Suppressor macrophage treated with lipopolysaccharide for 1 hour (primary cell): ENCODE measurements at places on chromosomes 3 and 15.

DNA sequence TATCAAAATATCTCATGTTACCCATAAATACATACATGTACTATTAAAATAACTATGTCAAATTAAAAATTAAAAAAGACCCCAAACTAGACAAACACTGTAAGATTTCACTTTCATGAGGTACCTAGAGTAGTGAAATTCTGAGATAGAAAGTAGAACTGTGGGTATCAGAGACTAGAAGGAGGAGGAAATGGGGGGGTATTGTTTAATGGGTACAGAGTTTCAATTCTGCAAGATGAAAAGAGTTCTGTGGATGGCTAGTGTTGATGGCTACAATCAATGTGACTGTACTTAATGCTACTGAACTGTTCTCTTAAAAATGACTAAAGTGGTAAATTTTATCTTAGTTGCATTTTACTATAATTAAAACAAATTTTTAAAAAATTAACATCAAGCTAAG is 36.6 kb downstream of the RFX7 start:
- no peak for DNase-seq

GRCh38 chr3:138297059-138297607 is 32.5 kb downstream of the NME9 start:
- DNase-seq = no peak

GRCh38 chr3:27134171-27134796 is 234.9 kb downstream of the NEK10 start:
- DNase-seq = peak; percentile 74

GRCh38 chr3:127911421-127911931 is 3.6 kb upstream of the KBTBD12 start:
- DNase-seq = no peak

DNA sequence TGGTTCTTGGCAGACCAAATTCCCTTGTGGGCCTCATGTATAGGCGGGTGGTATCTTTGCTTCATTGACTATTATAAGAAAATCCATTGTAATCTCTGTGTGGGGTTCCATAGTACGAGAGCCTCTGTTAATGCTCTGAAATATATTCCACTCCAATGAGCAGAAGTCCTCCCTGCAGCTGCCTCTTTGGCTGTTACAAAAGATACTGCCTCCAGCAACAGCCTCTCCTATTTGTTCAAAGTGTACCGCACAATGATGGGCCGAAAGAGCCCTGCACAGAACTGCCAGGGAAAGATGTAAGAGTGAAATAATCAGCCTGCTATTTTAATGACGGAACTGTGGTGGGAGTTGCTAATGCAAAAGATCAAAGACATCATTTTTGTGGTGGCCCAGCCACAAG is 48.9 kb downstream of the GRK7 start:
- no peak for DNase-seq

- DNase-seq = no peak
Observed at GRCh38 chr3:66803721-66804695, 194.1 kb upstream of the KBTBD8 start.

GRCh38 chr3:164222197-164222596 is 856.1 kb downstream of the SI start:
- DNase-seq = no peak

DNA sequence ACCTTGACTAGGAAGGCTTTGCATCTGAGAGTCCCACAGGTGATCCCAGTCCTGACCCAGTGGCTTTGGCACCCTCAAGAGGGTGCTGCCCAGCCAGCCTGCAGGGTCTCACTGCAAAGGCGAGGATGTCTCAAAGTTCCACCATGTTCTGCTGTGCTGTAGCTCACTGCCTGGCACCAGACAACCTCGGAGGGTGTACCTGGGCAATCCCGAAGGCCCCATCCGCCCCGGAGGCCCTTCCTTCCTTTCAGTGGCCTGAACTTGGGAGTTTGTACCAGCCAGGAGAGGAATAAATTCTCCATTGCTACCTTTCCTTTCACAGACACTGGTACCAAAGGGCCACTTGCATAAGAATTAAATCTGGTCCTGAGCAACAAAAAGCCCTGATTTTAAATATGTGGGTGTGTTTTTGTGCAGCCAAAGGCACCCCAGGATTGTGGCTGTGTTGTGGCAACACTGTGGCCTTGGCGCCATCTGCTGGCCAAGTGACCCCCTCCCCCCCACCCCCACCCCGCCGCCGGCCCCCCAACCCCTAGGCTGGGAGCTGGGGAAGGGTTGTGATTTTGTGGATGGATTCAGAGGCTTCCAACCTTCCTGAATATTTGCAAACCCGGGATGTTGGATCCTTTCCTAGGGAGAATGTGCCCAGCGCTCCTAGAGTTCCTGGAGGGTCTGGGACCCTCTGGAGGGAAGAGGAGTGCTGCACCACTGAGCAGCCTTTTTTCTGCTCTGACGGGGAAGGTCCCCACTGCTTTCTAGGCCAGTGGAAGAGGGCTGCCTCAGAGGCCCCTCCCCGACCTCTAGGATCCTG is 9.7 kb upstream of the PTPN23 start:
- peak; percentile 63 for DNase-seq

DNA sequence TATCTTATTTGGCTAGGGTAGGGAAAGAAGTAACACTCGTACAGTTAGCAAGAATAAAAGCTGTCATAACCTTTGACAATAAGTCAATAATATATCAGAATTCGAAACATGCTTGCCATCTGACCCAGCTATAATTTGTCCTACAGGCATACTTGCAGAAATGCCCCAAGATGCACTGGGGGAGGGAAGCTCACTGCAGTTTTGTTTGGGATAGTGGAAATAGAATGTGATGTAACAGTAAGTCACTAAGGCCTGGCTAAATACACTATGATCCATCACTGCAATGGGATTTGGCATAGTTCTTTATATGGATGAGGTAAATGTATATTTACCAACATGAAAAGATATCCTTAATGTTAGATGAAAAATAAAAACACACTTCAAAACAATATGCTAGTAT is 25.5 kb upstream of the TMOD3 start:
- no peak for DNase-seq

- DNase-seq = no peak
Observed at GRCh38 chr3:176930942-176931341, 266.3 kb downstream of the TBL1XR1 start.

DNA sequence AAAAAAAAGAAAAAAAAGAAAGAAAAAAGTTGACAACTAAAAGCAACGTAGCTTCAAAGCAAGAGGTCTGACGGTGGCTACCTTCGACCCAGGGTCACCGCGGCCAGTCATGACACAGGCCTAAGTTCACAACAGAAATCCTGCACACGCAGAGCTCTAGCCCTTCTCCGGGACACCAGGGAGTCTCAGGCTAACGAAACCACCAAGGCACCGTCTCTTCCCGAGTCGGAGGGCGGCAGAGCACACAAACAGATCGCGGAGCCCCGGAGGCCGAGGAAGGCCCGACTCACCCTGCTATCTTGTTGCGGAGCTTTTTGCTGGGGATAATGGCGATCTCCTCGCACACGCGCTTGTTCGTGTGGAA is 584 bp downstream of the RPS17 start:
- DNase-seq = no peak

- DNase-seq = no peak
Observed at GRCh38 chr15:68734881-68735280, 85.8 kb downstream of the ANP32A start.

- DNase-seq = peak; percentile 80
Observed at GRCh38 chr3:11720304-11720898, 76.7 kb upstream of the VGLL4 start.

GRCh38 chr15:31005660-31006059 is 14.2 kb upstream of the MTMR10 start:
- peak; percentile 39 for DNase-seq

- peak; percentile 87 for DNase-seq
Observed at GRCh38 chr15:50145451-50145872, 26.4 kb upstream of the ATP8B4 start.

DNA sequence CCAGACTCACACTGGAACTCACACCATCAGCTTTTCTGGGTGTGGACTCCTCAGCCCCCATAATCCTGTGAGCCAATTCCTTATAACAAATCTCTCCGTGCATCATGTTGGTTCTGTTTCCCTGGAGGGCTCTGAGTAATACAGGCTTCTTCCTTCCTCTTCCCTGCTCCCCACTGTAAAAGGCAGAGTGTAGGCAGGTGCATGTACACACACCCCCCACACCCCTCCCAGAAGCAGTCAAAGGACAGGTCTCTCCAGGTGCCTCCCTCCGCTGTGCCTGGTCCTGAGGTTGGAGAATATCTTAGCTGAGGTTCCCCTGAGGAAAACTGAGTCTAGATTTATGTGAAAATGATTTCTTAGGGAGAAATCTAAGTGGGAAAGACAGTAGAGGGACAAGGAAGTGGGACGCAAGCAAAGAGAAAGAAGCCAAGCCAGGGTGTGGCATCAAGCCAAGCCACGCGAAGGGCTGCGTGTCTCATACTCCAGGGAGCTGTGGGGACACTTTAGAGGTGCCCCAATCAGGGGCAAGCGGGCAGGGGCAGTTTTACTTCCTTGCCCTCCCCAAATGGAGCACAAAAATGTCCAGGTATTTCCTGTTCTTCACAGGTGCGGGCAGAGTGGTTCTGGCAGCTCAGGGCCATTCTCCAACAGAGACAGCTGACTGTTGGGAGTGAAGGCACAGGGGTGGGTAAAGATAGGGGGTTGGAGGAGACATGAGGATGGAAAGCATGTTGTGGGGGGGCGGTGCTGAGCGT is 86.6 kb downstream of the HMG20A start:
- peak; percentile 64 for DNase-seq

DNA sequence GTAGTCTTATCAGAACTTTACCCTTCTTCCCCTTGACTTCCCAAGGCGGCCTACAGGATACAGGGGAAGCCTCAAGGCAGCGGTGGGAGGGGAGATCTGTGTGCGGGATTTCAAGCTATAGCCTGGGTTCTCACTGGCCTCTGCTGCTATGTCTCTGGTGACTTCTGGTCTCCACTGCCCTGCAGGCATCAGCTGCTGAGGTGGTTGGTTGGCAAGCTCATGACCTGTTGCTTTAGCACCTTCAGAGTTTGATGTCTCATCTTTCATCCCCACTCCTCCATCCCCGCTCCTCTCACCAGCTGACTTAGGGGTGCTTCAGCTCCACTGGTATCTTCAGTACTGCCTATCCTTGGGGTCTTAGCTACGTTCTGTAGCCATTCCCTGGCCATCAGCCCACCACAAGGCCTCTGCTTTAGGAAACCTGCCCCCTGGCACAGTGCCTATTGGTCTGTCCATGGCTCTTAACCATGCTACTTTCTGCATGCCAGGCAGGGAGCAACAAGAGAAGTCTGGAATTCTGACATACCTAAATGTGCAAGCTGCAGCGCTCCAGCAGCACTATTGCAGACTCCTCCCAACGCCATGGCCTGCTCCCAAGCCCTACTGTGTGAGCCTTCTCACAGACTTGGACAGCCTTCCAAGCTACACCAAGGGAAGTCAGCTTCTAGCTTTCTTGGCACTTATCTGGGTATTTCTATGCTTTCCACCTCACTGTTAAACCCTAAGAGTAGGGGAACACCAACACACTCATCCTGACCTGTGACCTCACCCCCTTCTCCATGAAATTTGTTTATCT is 1.8 kb upstream of the YEATS2 start:
- peak; percentile 36 for DNase-seq

GRCh38 chr3:33541918-33542317 is 101.7 kb upstream of the UBP1 start:
- no peak for DNase-seq

DNA sequence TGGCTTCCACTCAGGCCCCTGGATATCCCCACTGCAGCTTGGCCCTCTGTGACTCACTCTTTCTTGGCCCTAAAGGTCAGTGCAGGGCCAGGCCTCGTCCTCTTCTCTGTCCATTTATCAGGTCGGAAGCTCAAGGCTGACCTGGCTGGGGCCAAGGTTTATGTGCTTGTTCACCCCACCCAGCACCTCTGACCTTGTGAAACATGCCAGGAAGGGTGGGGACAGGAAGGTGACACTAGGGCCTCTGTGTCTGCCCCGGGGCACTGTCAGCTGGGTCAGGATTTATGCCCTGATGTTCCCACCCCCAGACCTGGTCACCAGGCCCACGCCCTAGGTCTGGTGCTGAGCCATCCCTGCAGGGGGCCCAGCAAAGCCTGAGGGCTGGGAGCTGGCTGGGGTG is 103.8 kb downstream of the FBLN2 start:
- no peak for DNase-seq
